CD4-positive, alpha-beta T cell treated with Interleukin-2 at 100 ng/mL for 4 hours (primary cell): ENCODE measurements at places on chromosomes 6 and 20.

GRCh38 chr6:113693851-113694250 lies 163.3 kb upstream of the MARCKS start:
- DNase-seq, result no peak

DNA sequence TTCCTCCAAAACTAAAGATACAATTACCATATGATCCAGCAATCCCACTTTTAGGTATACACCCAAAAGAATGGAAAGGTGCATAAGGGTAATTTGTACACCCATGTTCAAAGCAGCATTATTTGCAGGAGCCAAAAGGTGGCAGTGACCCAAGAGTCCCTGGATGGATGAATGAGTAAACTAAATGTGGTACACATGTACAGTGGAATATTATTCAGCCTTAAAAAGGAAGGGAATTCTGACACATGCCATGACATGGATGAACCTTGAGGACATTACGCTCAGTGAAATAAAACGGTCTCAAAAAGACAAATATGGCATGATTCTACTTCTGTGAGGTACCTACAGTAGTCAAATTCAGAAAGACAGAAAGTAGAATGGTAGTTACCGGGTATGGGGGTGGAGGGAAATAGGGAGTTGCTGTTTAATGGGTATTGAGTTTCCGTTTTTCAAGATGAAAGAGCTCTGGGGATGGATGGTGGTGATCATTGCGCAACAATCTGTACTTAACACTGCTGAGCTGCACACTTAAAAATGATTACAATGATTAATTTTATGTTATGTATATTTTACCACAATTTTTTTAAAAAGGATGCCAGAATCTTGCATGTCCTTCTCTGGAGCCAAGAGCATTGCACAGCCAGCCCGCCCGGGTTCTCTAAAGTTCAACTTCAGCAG lies 518.9 kb upstream of the JARID2 start:
- DNase-seq, result no peak

DNA sequence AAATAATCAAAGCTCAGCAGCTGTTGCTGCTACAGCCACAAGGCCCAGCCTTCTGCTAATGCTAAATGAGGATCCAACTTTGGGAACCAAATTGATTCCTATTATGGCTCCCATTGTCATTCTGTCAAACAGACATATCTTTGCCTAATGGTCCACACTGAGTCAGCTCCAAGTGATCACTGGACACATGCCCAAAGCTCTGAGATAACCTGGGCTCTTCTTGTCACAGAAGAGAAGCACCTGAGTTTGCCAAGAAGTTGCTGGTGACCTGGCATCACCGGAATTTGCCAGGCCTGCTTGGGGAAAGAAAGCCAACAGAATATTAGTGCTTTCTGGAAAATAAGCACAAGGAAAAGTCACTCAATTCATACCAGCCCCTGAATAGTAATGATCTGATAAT lies 5.8 kb downstream of the TNFRSF21 start:
- no peak for DNase-seq

- no peak for DNase-seq
Observed at GRCh38 chr6:39901116-39901655, 33.1 kb downstream of the MOCS1 start.

DNA sequence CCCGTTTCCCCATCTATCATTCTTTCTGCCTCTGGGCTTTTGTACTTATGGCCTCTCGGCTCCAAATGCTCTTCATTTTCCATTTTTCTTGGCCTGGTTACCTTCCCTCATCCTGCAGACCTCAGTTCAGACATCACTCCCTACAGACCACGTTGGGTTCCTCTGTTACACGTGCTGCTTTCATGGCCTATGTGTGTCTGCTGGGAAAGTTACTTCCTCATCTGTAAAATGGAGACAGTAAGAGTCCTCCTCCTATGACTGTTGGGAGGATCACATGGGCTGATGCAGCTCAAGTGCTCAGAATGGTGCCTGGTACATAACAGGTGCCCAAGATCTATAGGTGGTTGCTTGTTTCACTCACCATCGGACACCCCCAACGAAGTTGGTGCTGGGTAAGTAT lies 13.5 kb downstream of the KCNK17 start:
- no peak for DNase-seq

- no peak for DNase-seq
Observed at GRCh38 chr6:108364470-108364869, 69.6 kb downstream of the AFG1L start.

DNA sequence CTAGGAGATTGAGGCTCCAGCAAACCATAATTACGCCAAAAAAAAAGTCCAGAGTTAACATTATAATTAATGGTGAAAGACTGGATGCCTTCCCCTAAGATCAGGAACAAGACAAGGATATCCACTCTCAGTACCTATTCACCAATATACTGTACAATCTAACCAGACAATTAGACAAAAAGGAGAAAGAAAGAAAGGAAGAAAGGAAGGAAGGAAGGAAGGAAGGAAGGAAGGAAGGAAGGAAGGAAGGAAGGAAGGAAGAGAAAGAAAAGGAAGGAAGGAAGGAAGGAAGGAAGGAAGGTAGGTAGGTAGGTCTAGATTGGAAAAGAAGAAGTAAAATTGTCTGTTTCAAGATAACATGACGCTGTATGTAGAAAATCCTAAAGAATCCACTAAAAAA lies 50.7 kb downstream of the TASP1 start:
- no peak for DNase-seq

DNA sequence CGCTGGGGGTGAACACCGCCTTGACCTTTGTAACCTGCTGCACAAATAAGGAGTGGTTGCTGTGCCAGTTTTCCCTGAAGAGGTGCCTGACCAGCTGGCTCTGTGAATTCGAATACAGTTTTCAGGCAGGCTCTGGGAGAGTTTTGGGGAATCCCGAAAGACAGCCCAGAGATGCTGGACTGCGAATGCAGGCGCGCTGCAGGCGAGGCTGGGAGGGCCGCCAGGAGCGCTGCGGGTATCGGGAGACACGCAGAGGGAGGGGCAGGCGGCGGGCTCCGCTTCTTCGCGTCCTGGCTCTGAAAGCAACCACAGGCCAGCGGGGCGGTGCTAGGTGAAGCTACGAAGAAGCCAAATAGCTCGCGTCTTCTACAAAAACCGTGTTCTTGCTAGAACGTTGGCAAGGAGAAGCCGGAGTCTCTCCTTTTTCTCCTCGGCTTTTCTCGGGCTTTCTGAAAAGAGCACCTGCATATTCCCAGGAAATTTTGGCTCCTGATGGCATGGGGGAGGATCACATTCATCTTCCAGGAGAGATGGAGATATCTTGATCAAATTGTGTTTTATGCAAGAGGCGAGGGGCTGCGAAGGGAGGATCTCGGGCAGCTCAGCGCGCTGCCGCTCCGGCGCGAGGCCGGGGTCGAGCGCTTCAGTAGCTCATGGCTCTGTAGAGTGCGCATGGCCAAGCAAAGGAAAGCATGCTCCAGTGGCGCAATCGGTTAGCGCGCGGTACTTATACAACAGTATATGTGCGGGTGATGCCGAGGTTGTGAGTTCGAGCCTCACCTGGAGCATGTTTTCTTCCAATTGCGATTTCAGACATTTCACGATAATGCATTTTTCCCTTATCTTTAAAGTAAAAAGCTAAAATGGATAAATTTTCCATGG lies 158.1 kb upstream of the ZNF184 start:
- no peak for DNase-seq

GRCh38 chr6:152295346-152295745 lies 341.8 kb downstream of the SYNE1 start:
- no peak for DNase-seq

DNA sequence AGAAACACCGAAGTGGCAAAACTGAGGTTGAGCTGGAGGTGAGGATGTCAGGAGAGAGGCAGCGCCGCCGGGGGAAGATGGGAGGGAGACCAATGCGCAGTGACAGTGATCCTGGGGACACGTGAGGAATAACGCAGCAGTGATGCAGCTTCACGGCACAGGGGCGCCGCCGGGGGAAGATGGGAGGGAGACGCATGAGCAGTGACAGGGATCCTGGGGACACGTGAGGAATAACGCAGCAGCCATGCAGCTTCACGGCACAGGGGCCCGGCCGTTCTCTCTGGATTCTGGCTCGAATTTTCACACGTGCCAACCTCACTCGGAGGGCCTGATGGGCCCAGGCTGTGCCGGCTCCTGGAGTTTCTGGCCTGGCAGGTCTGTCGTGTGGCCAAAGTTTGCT lies 94.7 kb downstream of the SMOC2 start:
- no peak for DNase-seq

GRCh38 chr6:10526156-10526555 lies 5.0 kb downstream of the GCNT2 start:
- DNase-seq, result no peak

DNA sequence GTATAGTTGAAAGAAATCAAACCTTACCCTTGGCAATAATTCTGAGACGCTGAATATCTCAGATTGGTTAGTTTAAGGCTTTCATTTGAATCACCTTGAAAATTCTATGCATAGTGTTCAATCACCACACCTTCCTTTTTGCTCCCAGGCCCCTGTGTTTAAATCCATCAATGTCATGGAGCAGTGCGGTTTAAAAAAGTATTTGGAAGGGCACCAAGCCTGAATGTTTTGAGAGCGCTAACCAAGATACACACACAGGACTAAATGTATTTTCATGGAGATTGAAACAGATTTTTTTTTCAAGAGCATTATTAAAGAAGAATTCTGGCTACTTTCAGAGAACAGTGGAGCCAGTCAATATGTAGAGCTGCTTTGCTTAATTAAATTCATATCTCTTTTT lies 195.7 kb downstream of the CENPW start:
- no peak for DNase-seq

- DNase-seq, result no peak
Observed at GRCh38 chr6:167776906-167777627, 49.6 kb upstream of the AFDN start.

GRCh38 chr20:39576771-39577170 lies 614.6 kb downstream of the DHX35 start:
- no peak for DNase-seq

DNA sequence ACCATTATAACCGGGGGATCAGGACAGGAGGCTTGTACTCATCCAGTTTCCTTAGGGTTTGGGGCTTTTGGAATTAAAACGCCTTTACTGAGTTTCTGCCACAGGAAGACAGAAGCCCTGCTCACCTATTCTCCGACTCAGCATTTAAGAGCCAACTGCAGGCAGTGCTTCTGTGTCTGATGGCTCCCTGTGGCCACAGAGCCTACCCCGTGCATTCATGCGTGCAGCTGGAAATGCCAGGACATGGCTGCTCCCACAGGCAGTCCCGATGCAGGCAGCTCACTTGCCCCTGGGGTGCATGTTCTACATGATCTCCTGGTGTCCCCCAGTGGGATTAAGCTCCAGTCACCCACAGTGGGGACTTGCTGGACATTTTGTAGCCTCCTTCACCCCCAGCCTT lies 22.2 kb downstream of the ZNF831 start:
- no peak for DNase-seq

GRCh38 chr6:108734271-108734922 lies 113.8 kb upstream of the ARMC2 start:
- DNase-seq, result no peak

DNA sequence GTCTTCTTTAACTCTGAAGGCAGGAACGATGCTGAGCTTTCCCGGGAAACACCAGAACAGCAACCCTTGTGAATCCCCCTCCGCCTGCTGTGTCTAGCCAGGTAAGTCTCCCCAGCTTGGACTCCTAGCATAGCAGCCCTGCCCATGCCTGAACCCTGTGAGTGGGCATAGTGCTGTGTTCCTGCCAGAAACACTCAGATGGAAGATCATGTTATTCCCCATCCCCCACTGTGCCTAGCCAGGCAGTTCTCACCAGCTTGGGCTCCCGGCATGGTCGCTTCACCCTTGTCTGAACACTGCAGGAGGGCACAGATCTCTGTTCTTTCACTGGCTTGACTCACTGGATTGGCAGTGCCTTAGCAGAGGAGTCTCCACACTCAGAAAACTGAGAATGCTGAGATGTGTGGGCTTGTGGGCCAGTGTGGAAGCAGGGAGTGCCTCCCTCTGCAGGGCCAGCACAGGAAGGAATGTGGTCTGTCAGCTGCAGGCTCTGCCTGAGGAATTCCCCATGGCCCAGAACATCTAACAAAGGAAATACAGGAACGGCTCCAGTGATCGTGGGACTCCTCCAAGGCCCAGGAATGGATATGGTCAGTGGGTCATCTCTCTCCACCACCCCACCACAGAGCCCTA lies 440.1 kb upstream of the ADGRB3 start:
- no peak for DNase-seq
